ENCODE measurements at places on chromosomes 1 and 21.

- DNase-seq = no peak
Observed at GRCh38 chr1:19154876-19155275, 55.2 kb downstream of the UBR4 start.

GRCh38 chr1:155051342-155051776, 243 bp downstream of the ADAM15 start:
- DNase-seq = no peak

DNA sequence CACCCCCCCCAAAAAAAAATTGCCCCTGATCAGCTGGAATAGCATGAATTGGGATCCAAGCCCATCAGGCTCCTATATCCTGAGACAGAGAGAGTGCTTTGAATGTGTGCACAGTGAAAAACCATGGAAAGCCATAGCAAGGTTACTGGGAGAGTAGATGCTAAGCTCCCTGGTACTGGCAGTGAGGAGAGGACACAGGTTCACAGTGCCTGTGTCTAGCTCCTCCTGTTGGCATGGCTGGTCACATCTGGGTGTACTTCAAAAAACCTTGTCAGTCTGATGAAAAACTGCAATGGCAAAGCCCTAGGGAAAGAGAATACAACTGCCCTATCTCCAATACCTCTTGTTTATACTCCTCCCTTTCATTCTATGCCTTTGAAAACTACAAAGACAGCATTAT, 12.9 kb downstream of the COPA start:
- no peak for DNase-seq

- no peak for DNase-seq
Observed at GRCh38 chr1:204294357-204294756, 65.4 kb downstream of the PLEKHA6 start.

DNA sequence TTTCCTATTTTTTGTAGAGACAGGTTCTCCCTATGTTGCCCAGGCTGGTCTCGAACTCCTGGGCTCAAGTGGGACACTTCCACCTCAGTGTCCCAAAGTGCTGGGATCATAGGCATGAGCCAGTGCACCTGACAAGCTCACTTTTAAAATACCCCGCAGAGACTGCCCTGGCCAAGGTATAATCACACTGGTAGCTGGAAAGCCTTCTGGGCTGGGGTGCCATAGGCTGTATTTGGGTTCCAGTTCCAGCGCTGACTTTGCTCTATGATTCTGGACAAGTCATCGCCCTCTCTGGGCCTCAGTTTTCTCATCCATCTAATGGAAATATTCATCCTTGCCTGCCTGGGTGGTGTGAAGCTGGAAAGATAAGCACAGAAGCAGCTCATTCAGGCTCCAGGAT, 10.4 kb downstream of the LDLRAD1 start:
- DNase-seq = no peak

- DNase-seq = no peak
Observed at GRCh38 chr1:239505094-239505493, 118.7 kb downstream of the CHRM3 start.

DNA sequence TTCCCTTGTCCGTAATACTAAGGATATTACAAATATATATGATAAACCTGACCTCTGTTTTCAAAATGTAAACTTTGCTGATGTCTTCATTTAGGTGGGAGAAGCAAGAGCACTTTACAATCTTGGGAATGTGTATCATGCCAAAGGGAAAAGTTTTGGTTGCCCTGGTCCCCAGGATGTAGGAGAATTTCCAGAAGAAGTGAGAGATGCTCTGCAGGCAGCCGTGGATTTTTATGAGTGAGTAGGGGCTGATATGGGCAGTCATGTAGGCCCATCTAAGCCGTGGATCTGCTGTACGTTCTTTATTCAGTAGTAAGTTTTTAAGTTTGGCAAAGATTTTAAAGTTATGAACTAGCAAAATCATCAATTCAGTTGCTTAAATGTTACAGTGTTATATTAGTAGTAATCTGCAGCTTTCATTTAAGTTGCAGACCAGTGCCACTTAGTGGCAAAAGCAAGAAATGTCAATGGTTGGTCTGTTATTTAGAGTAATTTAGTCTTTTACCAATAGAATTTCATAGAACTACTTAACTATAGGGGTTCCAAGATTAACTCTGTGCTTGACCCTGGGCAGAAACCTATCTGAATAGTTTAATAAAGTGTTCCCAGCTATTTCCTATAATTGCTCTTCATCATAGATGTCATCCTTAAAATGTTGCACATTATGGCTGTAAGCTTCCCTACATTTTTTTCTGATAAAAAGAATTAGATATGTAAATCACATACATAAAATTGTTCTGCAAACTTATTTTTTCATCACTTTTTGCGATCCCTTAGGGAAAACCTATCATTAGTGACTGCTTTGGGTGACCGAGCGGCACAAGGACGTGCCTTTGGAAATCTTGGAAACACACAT, 21.3 kb downstream of the GPSM2 start:
- peak; percentile 47 for DNase-seq

DNA sequence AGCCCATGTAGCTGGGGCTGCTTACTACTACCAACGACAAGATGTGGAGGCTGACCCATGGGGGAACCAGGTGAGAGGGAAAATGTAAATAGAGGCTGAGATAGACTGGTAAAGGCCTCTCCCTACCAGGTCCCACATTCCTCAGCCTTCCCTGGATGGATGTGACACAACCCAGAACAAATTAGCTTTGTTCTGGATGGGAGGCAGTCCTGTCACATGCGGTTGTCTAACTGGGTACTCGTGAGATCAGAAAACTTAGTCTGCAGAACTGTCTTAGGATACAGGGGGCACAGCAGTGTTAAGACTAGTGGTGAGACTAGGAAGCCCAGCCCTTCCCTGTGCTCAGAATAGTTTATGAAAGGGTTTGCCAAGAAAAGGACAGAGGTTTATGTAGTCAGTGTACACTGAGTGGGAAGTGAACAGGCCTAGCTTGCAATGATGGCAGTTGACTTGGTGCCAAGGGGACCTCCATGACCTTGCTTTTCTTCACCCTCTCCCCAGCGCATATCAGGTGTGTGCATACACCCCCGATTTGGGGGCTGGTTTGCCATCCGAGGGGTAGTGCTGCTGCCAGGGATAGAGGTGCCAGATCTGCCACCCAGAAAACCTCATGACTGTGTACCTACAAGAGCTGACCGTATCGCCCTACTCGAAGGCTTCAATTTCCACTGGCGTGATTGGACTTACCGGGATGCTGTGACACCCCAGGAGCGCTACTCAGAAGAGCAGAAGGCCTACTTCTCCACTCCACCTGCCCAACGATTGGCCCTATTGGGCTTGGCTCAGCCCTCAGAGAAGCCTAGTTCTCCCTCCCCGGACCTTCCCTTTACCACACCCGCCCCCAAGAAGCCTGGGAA, 8.4 kb downstream of the MMACHC start:
- no peak for DNase-seq

DNA sequence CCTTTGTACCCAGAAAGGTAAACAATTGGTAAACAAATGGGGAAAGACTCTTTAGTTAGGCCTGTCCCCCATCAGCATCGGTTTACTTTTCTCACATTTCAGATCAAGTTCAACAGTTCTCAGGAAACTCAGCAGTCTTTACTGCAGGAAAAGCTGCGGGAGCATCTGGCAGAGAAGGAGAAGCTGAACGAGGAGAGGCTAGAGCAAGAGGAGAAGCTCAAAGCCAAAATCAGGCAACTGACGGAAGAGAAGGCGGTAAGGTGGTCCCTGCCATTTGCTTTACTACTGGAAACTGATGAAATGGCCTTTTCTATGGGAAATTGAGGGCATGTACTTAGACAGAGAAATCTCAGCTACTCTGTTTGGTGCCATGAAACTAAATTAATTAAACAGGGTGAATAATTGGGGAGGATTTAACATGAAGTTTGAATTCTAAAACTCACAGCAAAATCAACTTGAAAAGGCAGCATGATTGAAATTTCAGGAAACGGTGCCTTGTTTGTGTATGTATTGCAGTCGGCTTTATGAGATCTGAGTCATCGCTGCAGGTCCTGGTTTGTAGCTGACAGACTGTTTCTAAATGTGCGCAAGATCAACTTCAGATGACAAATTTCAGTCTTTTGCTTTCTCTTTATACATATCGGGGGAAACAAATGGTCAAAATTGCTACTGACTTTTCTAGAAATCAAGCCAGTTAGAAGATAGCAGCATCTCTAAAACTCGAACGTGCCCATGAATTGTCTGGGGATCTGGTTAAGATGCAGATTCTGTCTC, 67.9 kb upstream of the EFHD2 start:
- no peak for DNase-seq

GRCh38 chr1:88451856-88452255, 232.2 kb upstream of the PKN2 start:
- peak; percentile 86 for DNase-seq

GRCh38 chr1:45348966-45349677, 8.9 kb upstream of the MUTYH start:
- no peak for DNase-seq

GRCh38 chr1:25185409-25186160, 46.7 kb downstream of the SYF2 start:
- no peak for DNase-seq

DNA sequence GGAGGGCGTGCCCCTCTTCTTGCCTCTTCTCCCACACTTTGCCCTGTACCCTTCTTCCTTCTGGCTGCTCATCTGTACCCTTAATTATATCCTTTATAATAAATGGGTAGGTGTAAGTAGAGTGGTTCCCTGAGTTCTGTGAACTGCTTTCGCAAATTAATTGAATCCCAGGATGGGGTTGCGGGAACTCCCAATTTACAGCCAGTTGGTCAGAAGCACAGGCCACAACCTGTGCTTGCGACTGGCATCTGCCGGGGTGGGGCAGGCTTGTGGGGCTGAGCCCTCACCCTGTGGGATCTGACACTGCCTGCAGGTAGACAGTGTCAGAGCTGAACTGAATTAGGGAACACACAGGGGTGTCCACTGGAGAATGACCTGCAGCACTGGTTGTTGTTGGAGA, 244.9 kb downstream of the KCNJ6 start:
- DNase-seq = no peak

DNA sequence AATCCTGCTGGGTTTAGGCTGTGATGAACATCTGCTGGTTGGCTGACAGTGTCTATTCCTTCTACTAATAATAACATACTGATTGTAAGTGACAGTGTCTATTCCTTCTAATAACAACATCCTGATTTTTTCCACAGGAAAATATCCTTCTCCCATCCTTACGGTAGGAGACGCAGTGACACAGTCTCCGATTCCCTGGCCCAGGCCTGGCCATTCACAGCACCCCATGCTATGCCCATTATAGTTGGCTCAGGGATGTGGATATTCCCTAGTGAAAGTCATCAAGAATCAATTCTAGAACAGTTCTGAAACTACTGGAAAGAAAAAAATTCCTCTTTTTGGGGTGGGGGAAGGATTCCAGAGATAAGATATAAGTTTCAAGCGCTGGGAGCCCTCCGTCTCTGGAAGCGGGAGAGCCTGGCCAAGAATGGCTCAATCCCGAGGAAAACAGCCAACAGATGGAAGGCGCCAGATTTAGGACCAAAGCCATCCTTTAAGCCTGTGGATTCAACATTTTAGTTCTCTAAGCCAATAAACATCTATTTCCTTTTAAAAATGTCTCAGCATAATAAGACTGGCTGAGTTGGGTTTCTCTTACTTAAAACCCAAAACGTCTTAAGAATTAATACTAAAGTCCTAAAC, 88.6 kb downstream of the GPATCH2 start:
- DNase-seq = no peak

DNA sequence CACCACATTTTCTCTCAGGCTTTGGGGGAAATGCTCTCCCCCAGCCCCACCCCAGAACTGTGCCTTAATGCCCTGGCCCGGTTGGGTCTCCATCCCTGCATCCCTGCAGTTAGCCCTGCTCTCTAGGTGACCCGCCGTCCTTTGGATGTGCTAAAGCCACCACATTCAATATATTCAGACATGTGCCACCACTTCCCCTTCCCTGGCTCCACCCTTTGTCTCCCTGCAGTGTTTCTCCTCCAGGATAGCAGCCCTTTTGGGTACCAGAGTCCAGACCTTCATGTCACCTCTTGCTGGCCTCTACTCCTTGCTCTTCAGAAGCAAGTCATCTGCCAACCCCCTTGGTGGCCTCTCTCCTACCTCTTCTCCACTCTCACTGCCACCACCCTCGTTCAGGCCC, 41.8 kb downstream of the RUNX1 start:
- no peak for DNase-seq

GRCh38 chr1:55443175-55443915, 228.2 kb upstream of the USP24 start:
- peak; percentile 9 for DNase-seq

GRCh38 chr1:201955729-201956143, 433 bp downstream of the TIMM17A start:
- no peak for DNase-seq

GRCh38 chr1:198254521-198254920, 97.7 kb downstream of the NEK7 start:
- DNase-seq = no peak

DNA sequence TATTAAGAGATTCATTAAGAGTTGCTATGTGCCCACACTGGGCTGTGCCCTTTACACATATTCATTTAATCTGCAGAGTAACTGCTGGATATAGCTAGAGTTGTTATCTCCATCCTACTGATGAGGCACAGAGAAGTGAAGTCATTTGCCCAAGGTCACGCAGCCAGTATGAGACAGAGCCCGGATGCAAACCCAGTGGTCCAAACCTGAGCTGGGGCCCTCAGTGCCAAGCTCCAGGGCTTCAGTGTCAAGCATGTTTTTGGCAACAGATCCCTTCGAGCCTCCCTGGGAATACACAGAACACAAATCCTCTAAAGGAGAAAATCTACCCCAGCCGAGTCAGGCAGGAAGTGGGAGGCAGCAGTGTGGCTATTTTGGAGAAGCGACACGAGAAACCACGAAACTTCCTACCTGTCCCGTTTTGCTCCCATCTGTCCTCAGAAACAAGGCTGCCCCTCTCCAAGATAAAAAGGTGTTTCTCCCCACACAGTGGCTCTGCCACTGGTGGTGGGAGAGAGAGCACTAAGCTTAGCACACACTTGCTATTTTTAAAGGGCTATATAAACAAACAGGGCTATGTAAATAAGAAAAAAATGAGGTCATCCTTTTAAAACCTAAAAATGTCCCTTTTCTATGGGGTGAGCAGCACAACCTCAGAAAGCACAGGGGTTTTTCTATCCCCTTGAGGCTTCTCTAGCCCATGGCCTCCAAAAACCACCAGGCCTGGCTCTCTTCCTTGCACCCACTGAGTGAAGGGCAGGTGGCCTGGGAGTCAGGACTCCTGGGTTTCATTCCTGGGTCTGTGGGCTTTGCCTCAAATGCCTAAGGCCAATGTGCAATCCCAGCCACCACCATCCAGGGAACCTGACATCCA, 138.6 kb upstream of the EDN2 start:
- DNase-seq = no peak

GRCh38 chr1:166089804-166090203, 77.0 kb downstream of the FAM78B start:
- no peak for DNase-seq

- DNase-seq = no peak
Observed at GRCh38 chr1:43930949-43931275, 2.7 kb upstream of the ARTN start.

- DNase-seq = no peak
Observed at GRCh38 chr1:241253471-241253870, 103.5 kb downstream of the RGS7 start.

Data from putamen (tissue), 1 donor.